Right atrium auricular region (tissue), 2 donors: ENCODE measurements at places on chromosomes 1 and 21. TPM values are rescaled to one million over a fixed set of nuclear protein-coding genes. Genes with fewer than 3 reads are reported as not detected.
A peak's percentile ranks its signal among the peaks of the same experiment; 100 is the strongest.

- no peak for DNase-seq
- H3K27me3 ChIP-seq = no peaks in the 10 kb centered on the region
- H3K4me3 ChIP-seq = no peak overlapping the region
- H3K27ac ChIP-seq = no peak overlapping the region
- no peaks in the 10 kb centered on the region for H3K36me3 ChIP-seq
These were observed 380.0 kb downstream of the DSCAM start for GRCh38 chr21:40466893-40467483.

DNA sequence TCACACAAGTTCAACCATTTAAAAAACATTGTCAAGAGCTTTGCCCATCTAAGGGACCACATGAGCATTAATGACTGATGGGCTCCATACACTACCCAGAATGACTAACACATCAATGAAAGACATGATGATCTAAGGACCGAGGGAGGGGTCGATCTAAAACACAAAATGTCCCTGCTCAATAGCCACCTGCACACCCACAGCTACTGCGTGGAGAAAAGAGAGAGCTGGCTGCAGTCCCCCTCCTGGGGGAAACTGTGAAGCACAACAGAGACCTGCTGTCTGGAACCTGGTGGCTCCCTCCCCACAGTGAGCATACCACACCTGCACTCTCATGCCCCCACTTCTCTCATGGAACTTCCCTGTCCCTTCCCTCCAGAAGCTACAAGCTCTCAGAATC is 130.1 kb upstream of the ERG start:
- no peaks in the 10 kb centered on the region for H3K4me1 ChIP-seq
- no peaks in the 10 kb centered on the region for H3K36me3 ChIP-seq
- H3K27me3 ChIP-seq = no peaks in the 10 kb centered on the region
- no peak overlapping the region for H3K4me3 ChIP-seq
- no peak for DNase-seq
- H3K27ac ChIP-seq = no peak overlapping the region

DNA sequence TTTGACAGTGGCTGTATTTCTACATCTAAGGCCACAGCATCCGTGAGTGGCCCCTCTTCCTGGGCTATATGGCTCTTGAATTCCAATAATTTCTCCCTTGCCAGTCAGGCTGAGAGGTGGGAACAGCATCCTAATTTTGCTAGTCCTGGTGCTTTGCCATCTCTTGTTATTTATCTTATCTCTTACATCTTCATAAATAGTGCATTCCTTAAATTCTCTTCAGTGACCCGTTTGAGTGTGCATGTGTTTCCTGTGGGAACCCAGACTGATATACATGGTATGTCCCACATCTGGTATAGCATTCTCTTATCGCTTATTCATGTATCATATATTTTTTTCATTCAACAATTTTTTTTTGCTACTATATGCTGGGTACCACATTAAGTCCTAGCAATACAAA is 9.9 kb downstream of the S100A11 start:
- H3K36me3 ChIP-seq = peaks cover 7% of the 10 kb centered on the region
- no peak for DNase-seq
- H3K27me3 ChIP-seq = no peaks in the 10 kb centered on the region
- no peak overlapping the region for H3K27ac ChIP-seq
- no peak overlapping the region for H3K4me3 ChIP-seq

- H3K4me3 ChIP-seq = no peak overlapping the region
- no peaks in the 10 kb centered on the region for H3K4me1 ChIP-seq
- no peaks in the 10 kb centered on the region for H3K27me3 ChIP-seq
- no peak for DNase-seq
- H3K27ac ChIP-seq = no peak overlapping the region
These were observed 77.3 kb upstream of the ARHGEF16 start for GRCh38 chr1:3377166-3377565.

DNA sequence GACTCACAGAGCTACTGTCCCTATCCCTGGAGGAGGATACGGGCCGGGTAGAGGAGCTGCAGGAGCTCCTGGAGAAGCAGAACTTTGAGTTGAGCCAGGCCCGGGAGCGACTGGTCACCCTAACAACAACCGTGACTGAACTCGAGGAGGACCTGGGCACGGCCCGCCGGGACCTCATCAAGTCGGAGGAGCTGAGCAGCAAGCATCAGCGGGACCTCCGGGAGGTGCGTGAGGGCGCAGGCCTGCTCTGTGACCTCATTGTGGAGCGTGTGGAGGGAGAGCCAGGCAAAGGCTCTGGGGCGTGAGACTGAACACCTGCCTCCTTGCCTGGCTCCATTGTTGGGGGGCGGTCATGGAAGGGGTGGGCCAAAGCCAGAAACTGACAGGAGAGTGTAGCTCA is 19.0 kb downstream of the PPFIA4 start:
- no peak overlapping the region for H3K4me3 ChIP-seq
- H3K4me1 ChIP-seq = peaks cover 13% of the 10 kb centered on the region
- DNase-seq = no peak
- peaks cover 9% of the 10 kb centered on the region for H3K36me3 ChIP-seq
- H3K27ac ChIP-seq = no peak overlapping the region
- no peaks in the 10 kb centered on the region for H3K27me3 ChIP-seq

- no peaks in the 10 kb centered on the region for H3K36me3 ChIP-seq
- H3K27ac ChIP-seq = no peak overlapping the region
- no peak overlapping the region for H3K4me3 ChIP-seq
- no peaks in the 10 kb centered on the region for H3K27me3 ChIP-seq
- peaks cover 13% of the 10 kb centered on the region for H3K4me1 ChIP-seq
These were observed 49.2 kb upstream of the NTPCR start for GRCh38 chr1:232901255-232901654.

DNA sequence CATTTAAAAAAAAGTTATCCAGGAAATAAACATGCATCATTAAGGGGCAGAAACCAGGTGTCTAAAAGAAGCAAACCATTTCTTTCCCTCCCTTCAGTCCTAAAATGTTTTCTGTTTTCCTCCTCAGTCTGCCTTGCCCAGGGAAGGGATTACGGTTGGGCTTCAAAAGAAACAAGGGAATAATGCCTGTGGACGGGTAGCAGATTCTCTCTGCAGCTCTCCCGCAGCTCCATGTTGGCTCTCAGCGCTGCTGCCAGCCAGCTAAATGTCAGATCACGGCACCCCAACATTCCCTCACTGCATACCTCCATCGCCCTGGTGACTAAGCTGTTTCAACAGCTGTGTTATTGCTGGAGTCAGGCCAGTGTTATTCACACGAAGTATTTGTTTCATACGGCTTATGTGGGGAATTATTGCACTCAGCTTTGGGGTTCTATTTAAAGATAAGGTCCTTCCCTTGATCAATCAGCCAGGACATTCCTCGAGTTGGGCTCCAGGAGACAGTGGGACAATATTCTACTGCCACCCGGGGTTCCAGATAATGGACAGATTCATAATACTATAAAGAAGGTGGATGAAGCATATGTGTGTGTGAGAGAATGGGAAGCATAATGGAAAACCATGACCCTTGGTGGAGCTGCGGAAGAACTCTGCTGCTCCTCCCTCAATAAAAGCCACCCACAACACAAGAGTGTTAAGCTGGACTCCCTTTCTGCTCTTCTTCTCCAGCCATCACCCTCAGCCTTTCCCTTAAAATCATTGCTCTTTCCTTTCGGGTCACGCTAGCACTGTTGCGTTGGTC is 58.2 kb downstream of the WLS start:
- H3K36me3 ChIP-seq = no peaks in the 10 kb centered on the region
- no peaks in the 10 kb centered on the region for H3K27me3 ChIP-seq
- DNase-seq = peak; percentile 76
- H3K4me1 ChIP-seq = peaks cover 66% of the 10 kb centered on the region
- no peak overlapping the region for H3K4me3 ChIP-seq
- H3K27ac ChIP-seq = peak overlapping the region; percentile 62

DNA sequence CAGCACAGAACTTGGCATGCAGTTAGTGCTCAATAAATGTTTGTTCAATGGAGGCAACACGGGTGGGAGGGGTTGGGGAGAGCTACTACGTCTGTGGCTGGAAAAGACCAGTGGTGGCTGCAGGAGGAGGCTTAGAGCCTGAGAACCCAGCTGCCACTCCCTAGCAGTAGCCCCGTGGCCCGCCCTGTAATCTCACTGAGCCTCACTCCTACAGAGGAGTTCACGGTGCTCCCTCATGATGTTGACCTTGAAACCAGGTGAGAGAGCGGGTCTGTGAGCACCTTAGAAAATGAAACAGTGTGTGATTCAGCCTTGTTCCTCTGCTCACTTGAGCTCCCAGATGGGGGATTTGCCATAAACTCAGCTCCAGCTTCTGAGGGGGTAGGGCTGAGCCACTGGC is 299.6 kb downstream of the NPHP4 start:
- DNase-seq = no peak
- no peak overlapping the region for H3K27ac ChIP-seq
- no peak overlapping the region for H3K4me3 ChIP-seq
- no peaks in the 10 kb centered on the region for H3K27me3 ChIP-seq

- no peaks in the 10 kb centered on the region for H3K27me3 ChIP-seq
- H3K4me3 ChIP-seq = no peak overlapping the region
- H3K4me1 ChIP-seq = no peaks in the 10 kb centered on the region
- H3K27ac ChIP-seq = no peak overlapping the region
- no peak for DNase-seq
These were observed 332.0 kb downstream of the OLFM3 start for GRCh38 chr1:101664726-101665125.

DNA sequence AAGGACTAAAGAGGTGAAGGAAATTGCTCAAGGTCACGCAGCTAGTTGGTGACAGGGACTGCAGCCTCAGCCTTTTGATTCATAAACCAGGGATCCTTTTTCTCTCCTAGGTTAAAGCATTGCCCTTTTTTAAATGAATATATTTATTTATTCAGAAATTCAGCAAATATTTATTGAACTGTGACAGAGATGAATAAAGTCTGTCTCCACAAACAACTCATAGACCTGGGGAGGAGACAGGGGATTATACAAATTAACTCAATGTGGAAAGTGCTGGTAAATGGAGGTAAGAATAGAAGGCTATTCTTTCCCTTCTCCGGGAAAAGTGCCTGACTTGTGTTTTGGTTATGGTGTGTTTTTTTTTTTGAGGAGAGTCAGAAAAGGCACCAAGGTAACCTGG is 110.7 kb downstream of the ROR1 start:
- no peak for DNase-seq
- H3K27ac ChIP-seq = no peak overlapping the region
- no peaks in the 10 kb centered on the region for H3K36me3 ChIP-seq
- no peak overlapping the region for H3K4me3 ChIP-seq

DNA sequence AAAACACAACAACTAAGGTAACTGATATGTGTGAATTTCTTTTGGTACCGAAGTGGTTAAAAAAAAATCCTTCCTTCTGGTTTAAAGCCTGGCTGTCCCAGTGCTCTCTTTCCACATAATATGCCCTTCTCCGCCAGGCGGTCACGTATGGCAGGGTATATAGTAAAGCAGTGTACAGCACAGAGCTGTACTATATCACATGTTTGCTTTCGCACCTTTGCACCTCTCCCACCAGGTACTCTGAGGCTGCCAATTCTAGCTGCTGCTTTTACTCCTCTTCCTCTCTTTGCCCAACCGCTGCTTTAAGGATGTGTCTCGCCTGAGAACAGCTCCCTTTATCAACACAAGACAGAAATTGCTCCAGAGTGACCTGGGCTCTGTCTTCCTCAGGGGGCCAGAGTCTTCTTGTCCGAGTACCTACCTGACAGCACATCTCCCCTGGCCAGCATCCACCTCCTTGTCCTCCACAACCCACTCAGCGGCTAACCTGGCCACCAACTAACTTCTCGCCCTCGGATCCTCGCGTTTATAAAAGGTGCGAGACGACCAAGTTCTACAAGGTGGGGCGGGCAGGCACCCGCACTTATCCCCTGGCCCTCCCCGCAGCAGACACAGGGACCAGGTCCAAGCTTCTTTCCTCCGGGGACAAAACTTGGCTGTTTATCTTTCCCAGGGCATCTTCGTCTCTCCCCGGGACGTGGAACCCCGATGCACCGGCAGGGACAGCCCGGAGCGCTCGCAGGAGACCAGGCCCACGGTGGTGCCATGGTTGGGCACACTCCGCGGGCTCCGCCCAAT is 1.6 kb downstream of the COLGALT2 start:
- H3K27me3 ChIP-seq = no peaks in the 10 kb centered on the region
- H3K4me1 ChIP-seq = no peaks in the 10 kb centered on the region
- peak overlapping the region; percentile 70 for H3K27ac ChIP-seq
- H3K36me3 ChIP-seq = no peaks in the 10 kb centered on the region
- peak overlapping the region; percentile 71 for H3K4me3 ChIP-seq
- no peak for DNase-seq

GRCh38 chr1:61343734-61344420 is 261.5 kb downstream of the NFIA start:
- no peak overlapping the region for H3K4me3 ChIP-seq
- DNase-seq = no peak
- no peaks in the 10 kb centered on the region for H3K4me1 ChIP-seq
- H3K27me3 ChIP-seq = no peaks in the 10 kb centered on the region
- peak overlapping the region; percentile 0 for H3K27ac ChIP-seq

GRCh38 chr21:38208118-38208517 is 48.7 kb upstream of the KCNJ15 start:
- H3K36me3 ChIP-seq = no peaks in the 10 kb centered on the region
- no peaks in the 10 kb centered on the region for H3K27me3 ChIP-seq
- H3K27ac ChIP-seq = no peak overlapping the region
- no peaks in the 10 kb centered on the region for H3K4me1 ChIP-seq
- no peak for DNase-seq

GRCh38 chr21:37829447-37829846 is 86.8 kb downstream of the KCNJ6 start:
- no peaks in the 10 kb centered on the region for H3K36me3 ChIP-seq
- no peaks in the 10 kb centered on the region for H3K4me1 ChIP-seq
- no peak overlapping the region for H3K4me3 ChIP-seq
- no peaks in the 10 kb centered on the region for H3K27me3 ChIP-seq
- no peak overlapping the region for H3K27ac ChIP-seq
- no peak for DNase-seq

DNA sequence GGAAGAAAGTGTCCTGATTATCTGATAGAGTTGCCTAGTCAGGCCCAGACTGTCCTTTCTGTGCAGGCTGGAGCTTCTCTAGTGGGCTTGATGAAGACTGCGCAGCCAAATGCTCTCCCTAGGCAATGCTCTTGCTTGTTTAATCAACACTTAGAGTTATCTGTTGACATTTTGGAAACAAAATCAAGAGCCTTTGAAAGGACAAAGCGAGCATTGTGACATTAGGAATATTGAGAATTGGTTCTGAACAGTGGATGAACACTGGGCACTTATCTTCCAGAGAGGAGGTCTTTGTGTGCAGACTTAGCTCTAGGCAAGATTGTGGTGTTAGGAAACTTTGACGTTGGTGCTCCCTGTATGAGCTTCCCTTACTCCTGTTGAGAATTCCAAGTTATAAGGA is 94.5 kb downstream of the DNTTIP2 start:
- no peak overlapping the region for H3K4me3 ChIP-seq
- DNase-seq = no peak
- H3K27me3 ChIP-seq = no peaks in the 10 kb centered on the region
- H3K4me1 ChIP-seq = no peaks in the 10 kb centered on the region

Gene LCE2B
- total RNA-seq = not detected

Gene MYCL
- total RNA-seq = 0.70 TPM

Gene FAM177B
- not detected for total RNA-seq

Gene AADACL4
- total RNA-seq = not detected

Gene TMEM39B
- 3.2 TPM for total RNA-seq

Gene OR2T35
- not detected for total RNA-seq

Gene SAMD13
- 1.1 TPM for total RNA-seq

Gene SPATA17
- 3.0 TPM for total RNA-seq

Gene RIIAD1
- total RNA-seq = not detected

Gene HSD3B1
- not detected for total RNA-seq

Gene KPRP
- not detected for total RNA-seq

Gene RNU1-1
- total RNA-seq = not detected

Gene ETV3L
- total RNA-seq = not detected

Gene CYYR1
- total RNA-seq = 36.7 TPM
